ENCODE measurements at places on chromosomes 2 and 18.

GRCh38 chr2:192243488-192243887, 48.8 kb upstream of the TMEFF2 start:
- DNase-seq: no peak

GRCh38 chr2:38771632-38772031, 6.4 kb upstream of the GEMIN6 start:
- no peak for DNase-seq

DNA sequence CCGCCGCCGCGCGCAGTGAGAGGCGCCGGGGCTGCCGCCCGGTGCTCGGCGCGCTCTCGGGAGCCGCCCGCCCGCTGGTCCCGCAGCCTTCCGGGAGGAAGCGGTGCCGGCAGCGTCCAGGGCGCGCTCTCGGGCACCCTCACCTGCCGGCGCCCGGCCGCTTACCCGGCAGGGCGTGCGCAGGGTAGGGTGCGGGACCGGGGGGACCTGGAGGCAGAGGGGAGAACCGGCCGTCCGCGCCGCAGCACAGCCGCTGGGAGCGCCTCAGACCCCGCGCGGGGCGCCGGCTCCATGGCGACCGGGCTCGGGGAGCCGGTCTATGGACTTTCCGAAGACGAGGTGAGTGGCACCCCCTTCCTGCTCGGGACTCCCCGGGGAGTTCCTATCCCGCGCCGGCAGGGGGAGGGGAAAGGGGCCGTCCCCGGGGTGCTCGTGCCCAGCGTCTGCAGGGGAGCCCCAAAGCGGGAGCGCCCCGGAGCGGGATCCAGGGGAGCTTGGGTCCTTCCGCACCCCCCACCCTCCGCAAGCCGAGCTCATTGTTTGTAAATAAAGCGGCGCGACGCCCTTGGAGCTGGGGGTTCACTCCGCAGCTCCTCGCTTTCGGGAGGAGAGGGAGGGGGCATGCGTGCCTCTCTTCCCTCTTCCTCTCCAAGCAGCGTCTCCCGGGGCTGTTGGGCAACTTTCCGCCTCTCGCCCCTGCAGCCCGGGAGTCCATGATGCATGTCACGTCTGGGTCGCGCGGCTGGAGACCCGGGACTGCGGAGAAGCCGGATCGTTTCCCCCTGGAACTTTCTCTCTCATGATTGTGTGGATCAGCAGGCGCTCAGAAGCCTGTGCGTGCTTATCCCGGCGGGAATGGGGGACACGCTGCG, 580 bp downstream of the NEDD4L start:
- DNase-seq: peak; percentile 28

DNA sequence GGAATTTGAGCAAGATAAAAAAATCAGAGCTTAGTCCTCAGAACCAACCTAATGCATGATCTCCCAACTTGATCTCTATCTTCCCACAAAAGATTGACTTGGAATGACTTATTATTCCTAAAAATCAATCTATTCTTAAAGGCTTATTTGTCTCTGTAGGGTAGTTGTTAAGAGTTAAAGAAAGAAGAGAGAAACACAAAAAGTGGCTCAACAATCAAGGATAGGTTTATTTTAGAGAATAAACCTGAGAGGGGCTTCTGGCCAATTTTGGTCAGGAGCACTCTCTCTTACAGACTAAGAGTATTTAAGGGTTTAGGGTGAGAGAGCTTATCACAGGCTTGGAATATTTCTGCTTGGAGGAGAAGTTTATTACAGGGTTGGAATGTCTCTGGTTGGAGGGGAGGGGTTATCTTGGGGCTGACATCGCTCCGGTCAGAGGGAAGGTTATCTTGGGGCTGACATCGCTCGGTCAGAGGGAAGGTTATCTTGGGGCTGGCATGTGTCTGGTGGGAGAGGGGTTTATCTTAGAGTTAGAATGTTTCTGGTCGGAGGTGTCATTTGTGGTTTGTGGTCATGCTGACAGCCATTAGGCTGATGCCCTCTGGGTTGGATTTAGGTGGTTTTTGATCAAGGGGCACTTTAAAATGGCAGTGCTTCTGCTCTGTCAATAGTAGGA, 2.4 kb upstream of the MFF start:
- no peak for DNase-seq

- no peak for DNase-seq
These were observed 60.7 kb downstream of the KCTD18 start for GRCh38 chr2:200449149-200449548.

DNA sequence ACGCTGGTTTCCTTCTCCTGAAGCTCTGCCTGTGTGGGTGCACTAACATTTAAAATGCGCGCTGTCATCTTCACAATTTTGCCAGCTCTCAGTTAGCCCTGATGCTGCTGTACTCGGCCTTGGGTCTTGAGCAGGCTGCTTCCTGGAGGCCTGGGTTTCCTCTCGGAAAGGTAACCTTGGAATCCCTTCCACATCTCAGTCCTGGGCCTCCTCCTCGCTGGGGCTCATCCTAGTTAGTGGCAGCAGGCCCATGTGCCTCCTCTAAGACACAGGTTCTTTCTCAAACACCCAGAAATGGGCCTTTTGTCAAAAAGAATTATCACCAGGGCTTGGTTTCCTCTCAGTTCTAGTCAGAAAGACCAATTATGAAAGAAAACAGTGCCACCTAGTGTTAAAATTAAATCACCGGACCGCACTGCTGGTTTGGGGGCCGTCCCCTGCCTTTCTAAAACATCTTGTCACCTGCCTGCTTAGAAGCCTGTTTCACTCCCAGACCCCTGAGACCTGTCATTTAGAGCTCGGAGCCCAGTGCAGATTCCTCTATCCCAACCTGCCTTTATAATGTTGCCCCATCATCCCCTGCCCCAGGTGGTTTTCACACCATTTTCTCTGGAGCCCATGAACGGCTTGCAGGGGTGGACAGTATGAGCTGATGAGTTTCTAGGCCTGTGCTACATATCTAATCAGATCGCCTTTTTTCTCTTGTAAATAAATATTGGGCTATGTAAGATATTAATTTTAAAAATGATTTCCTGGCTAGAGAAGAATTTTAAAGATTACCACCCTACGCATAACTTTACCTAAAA, 42.4 kb downstream of the HK2 start:
- peak; percentile 13 for DNase-seq

DNA sequence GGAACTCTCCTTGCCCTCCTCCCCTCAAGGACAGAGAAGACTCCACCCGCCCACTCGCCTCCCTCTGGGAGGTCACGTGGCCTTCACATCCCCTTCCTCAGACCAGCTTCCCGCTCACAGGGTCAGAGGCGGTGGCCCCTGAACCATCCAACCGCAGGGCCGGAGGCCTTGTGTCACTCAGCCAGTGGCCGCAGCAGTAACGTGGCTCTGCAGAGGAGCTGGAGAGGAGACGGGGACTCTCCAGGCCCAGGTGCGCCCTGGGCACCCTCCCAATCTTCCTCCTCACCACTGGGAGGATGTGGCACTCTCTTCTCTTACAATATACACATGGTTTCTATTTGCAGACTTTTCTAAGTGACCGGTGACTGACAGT, 161.7 kb downstream of the TWIST2 start:
- DNase-seq: no peak

DNA sequence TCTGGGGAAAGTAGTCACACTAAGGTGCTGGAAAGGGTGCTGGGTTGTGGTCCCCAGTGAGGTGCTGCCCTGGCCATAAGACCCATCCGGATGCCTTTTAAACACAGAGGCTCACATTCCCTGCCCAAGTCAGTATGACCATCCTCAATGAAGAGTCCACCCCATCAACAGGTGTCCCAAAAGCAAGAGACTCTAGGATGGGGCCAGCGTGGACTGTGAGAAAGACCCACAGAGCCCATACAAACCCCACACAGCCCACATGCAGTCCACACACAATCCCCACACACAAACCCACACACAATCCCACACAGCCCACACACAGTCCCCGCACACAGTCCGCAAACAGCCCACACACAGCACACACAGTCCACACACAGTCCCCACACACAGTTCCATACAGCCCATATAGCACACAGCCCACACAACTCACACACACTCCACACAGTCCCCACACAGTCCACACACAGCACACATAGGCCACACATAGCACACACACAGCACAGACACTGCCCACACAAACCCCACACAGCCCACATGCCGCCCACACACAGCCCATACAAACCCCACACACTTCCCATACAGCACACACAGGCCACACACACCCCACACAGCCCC, 241.4 kb upstream of the SALL3 start:
- no peak for DNase-seq

DNA sequence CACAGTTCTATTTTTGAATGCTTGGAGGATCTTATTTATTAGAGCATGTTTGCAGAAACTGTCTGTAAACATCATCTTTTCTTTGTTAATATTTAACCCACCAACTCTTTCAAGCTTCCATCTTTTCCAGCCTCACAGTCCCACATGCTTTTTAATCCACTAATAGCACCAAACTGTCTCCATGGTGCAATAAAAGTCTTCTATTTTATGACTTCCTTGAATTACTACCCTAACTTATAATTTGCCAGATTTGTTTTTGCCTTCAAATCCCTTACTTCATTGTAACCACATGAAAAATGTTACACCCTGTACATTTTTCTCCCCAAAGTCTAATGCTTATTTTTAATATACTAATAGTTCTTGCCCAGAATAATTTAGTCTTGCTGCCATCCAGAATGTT, 792.6 kb downstream of the PLCL1 start:
- DNase-seq: no peak

GRCh38 chr2:17680119-17680518, 73.5 kb downstream of the SMC6 start:
- DNase-seq: no peak
